Cortex of kidney (tissue), 1 donor: ENCODE measurements at places on chromosomes 12 and 14.

DNA sequence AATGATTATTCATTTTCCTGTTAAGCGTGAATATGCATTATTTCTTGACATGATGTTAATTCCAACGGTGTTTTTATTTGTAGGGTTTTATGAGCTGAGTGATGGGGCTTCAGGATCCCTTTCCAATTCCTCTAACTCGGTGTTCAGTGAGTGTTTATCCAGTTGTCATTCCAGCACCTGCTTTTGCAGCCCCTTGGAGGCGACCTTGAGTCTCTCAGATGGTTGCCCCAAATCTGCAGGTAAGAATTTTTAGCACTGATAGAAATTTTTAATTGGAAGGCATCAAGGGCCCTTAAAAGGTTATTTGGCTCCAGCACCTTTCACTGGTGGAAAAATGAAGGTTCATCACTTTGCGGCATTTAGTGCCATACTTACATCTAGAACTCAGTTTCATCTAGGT lies 3.7 kb downstream of the DACT1 start:
- no peak for DNase-seq

DNA sequence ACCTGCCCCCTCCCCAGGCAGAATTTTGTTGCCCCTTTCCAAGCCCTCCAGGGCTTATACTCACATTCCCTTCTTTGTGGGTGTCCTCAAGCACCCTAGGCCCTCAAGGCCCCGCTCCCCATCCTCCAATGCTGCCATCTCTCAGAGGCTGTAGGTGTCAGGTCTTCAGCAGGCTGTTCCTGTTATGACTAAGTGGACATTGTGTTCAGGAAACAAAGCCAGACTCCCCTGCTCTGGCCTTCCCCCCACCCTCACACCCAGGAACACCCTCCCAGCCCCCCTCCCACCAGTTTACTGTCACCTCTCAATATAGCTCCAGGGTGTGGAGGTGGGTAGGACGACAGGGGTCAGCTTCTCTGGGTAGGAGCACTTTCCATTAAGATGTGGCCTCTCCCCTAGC lies 1.4 kb upstream of the MYH6 start:
- DNase-seq: no peak

GRCh38 chr14:99377951-99378350 lies 102.7 kb downstream of the SETD3 start:
- DNase-seq: no peak

DNA sequence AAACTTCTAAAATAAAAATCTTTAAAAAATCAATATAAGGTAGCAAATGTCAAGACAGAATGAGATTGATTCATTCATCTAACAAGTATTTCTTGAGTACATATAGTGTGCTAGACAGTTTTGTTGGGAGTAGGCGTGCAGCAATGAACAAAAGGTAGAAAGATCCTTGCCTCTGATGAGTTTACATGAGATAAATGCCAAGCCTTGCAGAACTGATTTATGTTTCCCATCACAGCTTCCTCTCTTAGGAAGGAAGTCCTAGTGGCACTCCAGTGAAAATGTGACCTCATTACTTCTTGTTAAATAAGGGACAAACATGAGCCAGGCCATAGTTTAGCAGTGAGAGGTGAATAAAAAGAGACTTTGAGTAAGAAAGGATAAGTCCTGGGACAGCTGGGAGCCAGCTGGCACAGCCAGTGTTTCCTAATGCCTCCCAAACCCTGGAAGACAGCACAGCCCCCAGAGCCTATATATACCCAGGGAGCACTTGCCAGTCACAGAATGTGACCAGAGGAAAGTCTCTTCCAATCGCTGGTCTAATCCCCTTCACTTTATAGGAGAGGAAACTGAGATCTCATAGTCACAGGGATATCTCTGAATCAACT lies 4.7 kb upstream of the COCH start:
- no peak for DNase-seq

GRCh38 chr14:83355609-83356008 lies 1822.0 kb upstream of the SEL1L start:
- DNase-seq: no peak

- DNase-seq: no peak
Measured at GRCh38 chr14:23123419-23123818, 4.4 kb upstream of the CEBPE start.

- DNase-seq: no peak
Measured at GRCh38 chr14:56199095-56199981, 81.1 kb downstream of the PELI2 start.

DNA sequence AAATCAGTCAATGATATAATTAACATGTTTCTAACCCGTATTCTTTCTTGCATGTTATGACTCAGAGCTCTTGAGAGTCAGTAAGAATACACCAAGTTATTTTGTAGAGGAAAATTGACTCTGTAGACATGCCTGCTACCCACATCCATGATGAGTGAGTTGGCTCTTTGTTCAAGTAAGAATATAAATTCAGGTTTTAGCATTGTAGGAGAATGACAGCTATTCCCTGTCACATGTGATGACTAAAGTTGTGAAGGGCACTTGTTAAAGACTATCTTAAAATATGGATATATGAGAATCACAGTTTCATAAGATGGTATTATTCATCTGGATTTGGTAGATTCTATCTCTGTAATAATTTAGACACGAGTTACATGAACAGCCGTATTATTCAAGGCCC lies 209.1 kb downstream of the CCDC59 start:
- no peak for DNase-seq

GRCh38 chr12:9264546-9264945 lies 56.4 kb upstream of the PZP start:
- DNase-seq: no peak

GRCh38 chr14:45650754-45651153 lies 397.8 kb upstream of the MIS18BP1 start:
- DNase-seq: no peak

DNA sequence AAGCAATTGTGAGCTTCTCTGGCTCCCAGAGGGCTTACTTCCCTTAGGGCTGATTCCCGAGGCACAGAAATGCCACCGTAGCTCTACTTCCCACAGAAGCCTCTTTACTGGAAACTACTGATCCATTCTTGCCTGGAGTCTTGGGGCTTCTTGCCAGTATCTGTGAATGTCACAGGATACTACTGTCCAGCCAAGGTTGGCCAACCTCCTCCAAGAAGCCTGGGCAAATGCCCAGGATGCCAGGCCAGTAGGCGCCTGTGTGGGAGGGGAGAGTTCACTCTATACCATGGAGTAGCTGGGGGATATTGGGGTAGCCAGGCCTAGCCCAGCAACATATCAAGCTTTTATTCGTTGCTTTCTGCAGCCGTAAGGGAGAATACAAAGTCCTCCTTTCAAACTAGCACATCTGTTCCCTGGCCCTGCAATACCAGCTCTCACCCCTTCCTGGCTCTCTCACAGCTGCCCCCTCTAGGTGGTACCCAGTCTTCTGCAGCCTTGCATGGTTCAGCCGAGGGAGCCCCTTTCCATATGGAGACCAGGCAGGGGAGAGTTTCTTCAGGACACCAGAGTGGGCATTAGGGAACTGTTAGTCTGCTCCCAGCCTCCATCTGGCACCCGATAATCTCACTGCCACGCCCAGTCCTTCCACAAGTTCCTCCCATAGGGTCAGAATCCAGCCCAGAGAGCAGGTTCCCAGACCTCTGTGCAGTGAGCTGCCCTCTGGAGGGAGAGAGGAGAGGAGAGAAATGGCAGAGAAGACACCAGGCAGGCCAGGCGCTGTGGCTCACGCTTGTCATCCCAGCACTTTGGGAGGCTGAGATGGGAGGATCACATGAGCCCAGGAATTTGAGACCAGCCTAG lies 24.3 kb upstream of the PLEK2 start:
- DNase-seq: no peak

DNA sequence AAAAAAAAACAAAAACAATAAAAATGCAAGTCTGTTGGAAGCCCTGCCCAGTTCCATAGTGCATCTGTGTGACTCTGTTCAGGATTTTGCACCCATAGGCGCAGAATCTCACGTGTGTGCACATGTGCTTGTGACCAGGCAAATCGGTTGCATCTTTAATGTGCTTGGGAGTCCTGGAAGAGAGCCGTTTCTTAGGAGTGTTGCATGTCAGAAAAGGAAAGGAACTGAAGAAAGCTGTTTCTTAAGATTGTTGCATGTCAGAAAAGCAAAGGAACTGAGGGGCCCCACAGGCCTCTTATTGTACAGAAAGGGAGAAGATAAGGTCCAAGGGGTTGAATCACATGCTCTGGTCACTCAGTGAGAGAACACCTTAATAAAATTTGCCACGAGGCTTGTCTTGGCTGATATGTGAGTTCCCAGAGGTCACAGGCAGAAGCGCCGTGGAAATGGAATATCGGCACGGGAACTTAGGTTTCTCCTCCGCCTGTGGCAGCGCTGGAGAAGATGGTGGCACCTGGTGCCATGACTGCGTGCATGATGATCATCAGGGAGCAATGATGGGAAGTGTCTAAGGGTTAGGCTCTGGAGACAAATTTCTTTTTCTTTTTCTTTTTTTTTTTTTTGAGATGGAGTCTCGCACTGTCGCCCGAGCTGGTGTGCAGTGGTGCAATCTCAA lies 90.0 kb downstream of the LRRC74A start:
- DNase-seq: no peak

DNA sequence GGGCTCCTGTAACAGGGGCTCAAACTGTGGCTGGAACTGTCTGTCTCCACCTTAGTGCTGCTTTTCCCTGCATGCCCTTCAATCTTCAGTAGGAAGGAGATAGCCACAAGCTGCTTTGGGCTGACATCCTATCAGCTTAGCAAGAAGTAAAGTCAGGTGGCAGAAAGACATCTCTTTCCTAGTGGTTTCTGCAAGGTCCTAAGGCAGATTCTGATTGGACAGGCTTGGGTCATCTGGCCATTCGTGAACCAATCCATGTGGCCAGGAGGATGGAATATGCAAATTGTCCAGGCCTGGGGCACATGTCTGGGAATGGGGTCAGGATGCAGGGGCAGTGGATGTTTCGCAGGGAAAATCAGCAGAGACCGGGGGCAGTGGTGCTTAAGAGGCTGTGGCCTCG lies 5.2 kb downstream of the RITA1 start:
- DNase-seq: no peak

- no peak for DNase-seq
Measured at GRCh38 chr12:130308393-130308792, 29.3 kb upstream of the PIWIL1 start.

DNA sequence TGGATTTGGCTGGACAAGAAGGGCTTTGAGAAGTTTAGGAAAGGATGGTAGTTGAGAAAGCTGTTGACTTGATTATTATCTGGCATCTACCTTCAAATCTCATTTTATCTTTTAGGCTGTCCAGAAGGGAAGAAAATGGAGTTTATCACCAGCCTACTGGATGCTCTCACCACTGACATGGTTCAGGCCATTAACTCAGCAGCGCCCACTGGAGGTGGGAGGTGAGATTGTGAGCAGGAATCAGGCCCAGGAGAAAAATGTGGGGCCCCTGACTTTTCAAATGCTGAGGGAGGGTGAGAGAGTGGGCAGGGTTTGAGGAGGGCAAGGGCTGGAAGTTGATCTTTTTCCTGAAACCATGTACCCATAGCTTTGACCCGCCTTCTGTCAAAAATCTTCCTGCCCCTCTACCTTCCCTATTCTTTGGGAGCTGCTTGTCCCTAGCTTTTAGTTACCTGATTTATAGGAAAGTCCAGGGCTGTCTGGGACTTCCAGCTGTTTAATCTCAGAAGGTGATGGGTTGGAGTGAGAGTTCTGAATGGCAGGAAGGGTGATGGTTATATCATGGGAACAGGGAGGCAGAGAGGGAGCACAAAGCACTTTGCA lies 134.2 kb downstream of the SMOC1 start:
- no peak for DNase-seq

DNA sequence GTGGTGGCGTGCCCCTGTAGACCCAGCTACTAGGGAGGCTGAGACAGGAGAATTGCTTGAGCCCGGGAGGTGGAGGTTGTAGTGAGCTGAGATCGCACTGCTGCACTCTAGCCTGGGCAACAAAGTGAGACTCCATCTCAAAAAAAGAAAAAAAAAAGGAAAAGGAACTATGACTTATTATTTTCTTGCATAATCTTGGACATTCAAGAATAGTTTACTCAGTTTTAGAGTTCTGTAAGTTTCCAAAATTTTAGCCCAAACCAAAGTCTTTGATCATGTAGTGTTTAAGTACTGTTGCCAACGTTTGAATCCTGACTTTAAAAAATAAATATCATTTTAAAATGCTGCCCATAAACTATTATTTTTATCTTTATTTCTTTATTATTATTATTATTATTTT lies 6.2 kb downstream of the PSMA6 start:
- DNase-seq: no peak
